Naive thymus-derived CD4-positive, alpha-beta T cell (primary cell): ENCODE measurements at places on chromosomes 11 and 22. TPM values are rescaled to one million over a fixed set of nuclear protein-coding genes. Genes with fewer than 3 reads are reported as not detected.
A peak's percentile ranks its signal among the peaks of the same experiment; 100 is the strongest.

GRCh38 chr22:43467216-43467940 is 55.6 kb downstream of the MPPED1 start:
- no peak overlapping the region for H3K4me3 ChIP-seq
- no peaks in the 10 kb centered on the region for H3K36me3 ChIP-seq
- no peaks in the 10 kb centered on the region for H3K27me3 ChIP-seq
- H3K27ac ChIP-seq, result no peak overlapping the region
- H3K4me1 ChIP-seq, result no peaks in the 10 kb centered on the region

DNA sequence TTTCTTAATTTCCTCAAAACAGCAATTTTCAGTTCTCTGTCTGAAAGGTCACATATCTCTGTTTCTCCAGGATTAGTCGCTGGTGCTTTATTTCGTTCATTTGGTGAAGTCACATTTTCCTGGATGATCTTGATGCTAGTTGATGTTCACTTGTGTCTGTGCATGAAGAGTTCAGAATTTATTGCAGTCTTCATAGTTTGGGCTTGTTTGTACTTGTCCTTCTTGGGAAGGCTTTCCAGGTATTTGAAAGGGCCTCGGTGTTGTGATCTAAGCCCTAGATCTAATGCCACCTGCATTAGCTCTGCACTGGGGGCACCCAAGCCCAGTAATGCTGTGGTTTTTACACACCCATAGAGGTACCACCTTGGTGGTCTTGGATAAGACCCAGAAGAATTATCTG is 228.9 kb downstream of the GUCY1A2 start:
- no peak overlapping the region for H3K27ac ChIP-seq
- H3K36me3 ChIP-seq, result no peaks in the 10 kb centered on the region
- no peaks in the 10 kb centered on the region for H3K27me3 ChIP-seq
- no peak for DNase-seq

DNA sequence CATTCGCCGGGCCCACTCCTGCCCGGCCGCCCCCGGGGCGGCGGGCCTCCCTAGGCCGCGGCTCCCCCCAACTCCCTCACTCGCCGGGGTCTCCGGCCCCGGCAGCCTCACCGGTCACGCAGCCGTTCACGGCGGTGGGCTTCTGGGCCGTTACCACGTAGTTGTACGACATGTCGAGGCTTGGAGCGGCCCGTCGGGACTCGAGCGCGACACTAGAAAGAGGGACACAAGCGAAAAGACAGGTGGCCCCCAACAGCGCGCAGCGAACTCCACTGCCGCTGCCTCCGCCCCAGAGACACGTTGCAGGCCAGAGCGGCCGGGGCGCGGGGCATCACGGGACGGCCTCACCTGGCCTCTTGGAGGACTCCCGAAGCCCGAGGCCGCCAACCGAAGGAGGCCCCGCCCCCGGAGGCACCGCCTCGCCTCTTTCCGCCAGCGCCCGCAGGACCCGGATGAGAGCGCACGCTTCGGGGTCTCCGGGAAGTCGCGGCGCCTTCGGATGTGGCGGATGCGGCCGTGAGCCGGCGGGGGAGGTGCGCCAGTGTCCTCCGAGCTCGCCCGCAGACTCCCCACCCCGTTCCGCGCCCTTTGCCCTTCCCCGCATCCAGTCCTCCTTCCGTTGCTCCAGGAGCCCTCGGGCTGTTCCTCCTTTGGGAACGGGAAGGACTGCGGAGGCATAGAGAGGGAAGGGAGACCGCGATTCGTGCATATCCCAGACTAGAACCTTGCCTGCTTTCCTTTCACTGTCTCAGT is at the start of the genes DDB1 and TKFC:
Gene DDB1, minus strand, starts transcription at position 309 of the 753 bp plus-strand sequence. Its CDS starts 137 bp downstream, at position 172.
Gene TKFC, plus strand, starts transcription at position 432 of the 753 bp plus-strand sequence. CDS start 1,501 bp downstream, outside the sequence.
- H3K27me3 ChIP-seq, result no peaks in the 10 kb centered on the region
- peak within 1 kb of the TSS; percentile 99 for H3K27ac ChIP-seq
- H3K4me3 ChIP-seq, result peak within 1 kb of the TSS; percentile 84

GRCh38 chr11:114598461-114598860 is 2.9 kb upstream of the NXPE4 start:
- H3K4me3 ChIP-seq, result no peak overlapping the region
- H3K27ac ChIP-seq, result no peak overlapping the region
- H3K4me1 ChIP-seq, result no peaks in the 10 kb centered on the region
- H3K27me3 ChIP-seq, result no peaks in the 10 kb centered on the region
- no peak for DNase-seq

- H3K4me1 ChIP-seq, result no peaks in the 10 kb centered on the region
- H3K27ac ChIP-seq, result no peak overlapping the region
- DNase-seq, result no peak
- no peaks in the 10 kb centered on the region for H3K36me3 ChIP-seq
These were observed 171.9 kb downstream of the BUD13 start for GRCh38 chr11:116600930-116601329.

DNA sequence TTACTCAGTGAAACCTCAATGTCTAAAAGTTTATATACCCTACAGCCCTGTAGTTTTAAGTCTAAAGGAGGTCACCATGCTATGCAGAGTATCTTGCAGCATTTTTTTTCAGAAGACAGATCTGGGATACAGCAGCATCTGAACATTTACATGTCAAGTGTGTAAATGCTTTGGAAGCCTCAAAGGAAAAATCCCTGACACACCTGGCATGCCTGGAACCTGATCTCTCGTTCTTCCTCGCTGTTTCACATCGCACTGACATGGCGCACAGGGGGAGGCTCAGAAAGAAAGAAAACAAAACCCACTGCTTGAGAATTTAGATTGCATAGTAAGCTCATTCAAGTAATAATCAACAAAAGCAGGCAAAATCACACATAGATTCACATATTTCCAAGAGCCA is 31.0 kb downstream of the PAX6 start:
- no peaks in the 10 kb centered on the region for H3K4me1 ChIP-seq
- no peak for DNase-seq
- no peak overlapping the region for H3K27ac ChIP-seq
- H3K27me3 ChIP-seq, result no peaks in the 10 kb centered on the region
- H3K4me3 ChIP-seq, result no peak overlapping the region

DNA sequence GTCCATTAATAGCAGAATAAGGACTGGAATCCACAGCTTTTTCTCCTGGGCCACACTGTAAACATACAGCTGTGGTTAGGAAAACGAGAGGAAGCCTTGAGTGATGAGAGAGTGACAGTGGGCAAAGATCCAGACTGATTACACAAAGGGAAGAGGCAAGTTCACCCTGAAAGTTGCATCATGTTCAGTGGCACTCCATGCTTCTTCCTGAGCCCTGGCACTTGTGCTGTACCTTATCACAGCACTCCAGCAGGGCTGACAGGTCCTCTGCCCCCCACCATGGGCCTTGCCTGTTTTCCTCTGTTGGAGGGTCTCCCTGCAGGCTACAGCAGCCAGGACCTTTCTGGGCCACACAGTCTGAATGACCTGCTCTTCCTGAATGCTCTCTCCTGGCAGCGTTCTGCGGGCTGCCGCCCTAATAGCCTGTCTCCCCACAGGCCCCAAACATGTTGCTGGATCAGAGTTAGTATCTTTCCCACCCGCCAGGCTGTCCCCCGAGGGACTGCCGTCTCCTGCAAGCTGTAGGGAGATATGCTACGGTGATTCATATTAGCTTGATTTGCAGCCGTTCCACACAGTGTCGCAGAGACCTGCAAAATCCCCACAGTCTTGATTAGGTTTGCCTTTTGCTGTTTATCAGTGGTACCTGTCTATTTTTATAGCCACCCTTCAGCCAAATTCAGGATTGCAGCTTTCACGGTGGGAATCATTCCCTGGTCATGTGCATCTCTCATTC is 60.2 kb downstream of the NTM start:
- H3K4me3 ChIP-seq, result no peak overlapping the region
- H3K27ac ChIP-seq, result no peak overlapping the region
- H3K27me3 ChIP-seq, result no peaks in the 10 kb centered on the region

DNA sequence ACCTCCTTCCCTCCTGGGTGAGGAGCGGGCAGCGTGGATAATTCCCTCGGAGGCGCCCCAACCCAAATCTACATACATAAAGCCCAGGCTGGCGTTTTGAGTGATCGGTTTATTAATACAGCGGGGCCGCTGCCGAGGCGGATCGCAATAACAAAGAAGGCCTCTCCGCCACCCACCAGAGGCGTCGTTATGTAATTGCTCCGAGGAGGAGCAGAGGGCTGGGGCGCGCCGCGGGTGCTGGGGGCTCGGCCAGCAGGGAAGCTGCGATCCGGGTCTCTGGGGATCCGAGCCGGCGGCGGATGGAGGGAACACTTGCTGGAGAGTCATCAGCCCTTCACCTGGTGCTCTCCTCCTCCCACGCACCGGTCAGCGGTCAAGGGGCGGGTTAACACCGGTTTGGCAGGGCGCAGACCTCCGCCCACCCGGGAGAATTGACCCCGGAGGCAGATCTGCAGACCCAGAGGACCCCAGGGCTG is 6.4 kb upstream of the TP53I11 start:
- no peak for DNase-seq
- no peaks in the 10 kb centered on the region for H3K4me1 ChIP-seq
- H3K36me3 ChIP-seq, result no peaks in the 10 kb centered on the region
- no peak overlapping the region for H3K4me3 ChIP-seq
- no peak overlapping the region for H3K27ac ChIP-seq

- peak; percentile 44 for DNase-seq
- H3K36me3 ChIP-seq, result peaks cover 42% of the 10 kb centered on the region
- no peak overlapping the region for H3K4me3 ChIP-seq
These were observed 78.9 kb downstream of the FLI1 start for GRCh38 chr11:128772814-128773213.

- no peaks in the 10 kb centered on the region for H3K36me3 ChIP-seq
- H3K27me3 ChIP-seq, result no peaks in the 10 kb centered on the region
- H3K4me1 ChIP-seq, result no peaks in the 10 kb centered on the region
These were observed 35.2 kb downstream of the LRFN4 start for GRCh38 chr11:66891851-66892660.

DNA sequence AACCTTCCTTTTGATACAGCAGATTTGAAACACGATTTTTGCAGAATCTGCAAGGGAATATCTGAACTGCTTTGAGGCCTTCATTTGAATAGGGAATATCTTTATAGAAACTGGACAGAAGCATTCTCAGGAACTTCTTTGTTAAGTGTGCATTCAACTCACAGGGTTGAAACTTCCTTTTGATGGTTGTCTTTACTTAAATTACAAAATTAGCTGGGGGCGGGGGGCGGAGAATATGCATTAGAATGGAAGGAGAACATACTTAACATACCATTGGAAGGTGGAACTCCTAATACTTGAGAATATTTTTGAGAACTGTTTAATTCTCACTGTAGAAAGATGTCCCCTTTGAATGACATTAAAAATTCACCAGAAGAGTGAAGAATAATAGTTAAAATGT is 104.4 kb downstream of the TRIM51G start:
- H3K27me3 ChIP-seq, result no peaks in the 10 kb centered on the region
- no peak overlapping the region for H3K27ac ChIP-seq
- H3K36me3 ChIP-seq, result no peaks in the 10 kb centered on the region
- no peaks in the 10 kb centered on the region for H3K4me1 ChIP-seq
- no peak for DNase-seq
- H3K4me3 ChIP-seq, result no peak overlapping the region

- no peak overlapping the region for H3K4me3 ChIP-seq
- DNase-seq, result no peak
- no peaks in the 10 kb centered on the region for H3K4me1 ChIP-seq
- no peak overlapping the region for H3K27ac ChIP-seq
These were observed 122.3 kb downstream of the GRIK4 start for GRCh38 chr11:120633616-120634393.

DNA sequence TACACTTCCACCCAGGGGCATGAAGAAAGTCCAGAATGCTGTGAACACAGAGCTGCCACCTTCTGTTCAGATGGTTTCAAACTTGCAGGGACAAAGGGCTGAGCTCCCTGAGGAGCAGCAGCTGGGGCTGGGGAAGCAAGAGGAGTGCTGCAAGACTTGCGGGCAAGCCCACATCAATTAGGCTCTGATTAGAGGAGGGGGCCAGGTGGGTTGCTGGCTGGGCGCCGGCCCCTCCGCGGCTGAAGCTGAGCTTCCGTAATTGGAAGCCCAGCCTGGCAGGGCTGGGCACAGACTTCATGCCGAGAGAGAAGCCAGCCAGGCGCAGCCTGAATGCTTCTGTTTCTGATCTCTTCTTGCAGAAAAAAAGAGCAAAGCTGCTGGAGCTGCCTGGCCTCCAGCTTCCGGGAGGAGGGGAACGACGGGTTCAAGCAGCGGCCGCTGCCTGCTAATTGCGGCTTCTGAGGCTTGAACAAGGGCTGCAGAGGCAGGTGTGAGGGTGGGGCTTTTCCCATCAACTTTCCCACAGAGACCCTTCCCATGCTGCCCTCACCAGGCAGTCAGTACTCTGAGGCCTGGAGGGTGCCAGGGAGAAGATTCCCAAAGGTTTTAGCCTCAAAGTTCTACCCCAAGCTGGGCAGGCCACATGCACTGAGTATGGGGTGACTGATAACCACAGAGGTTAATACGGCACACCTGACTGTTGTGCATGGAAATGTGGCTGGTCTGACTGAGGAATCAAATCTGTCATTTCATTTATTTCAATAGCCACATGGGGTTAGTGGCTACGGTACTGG is 91.1 kb upstream of the LMO1 start:
- no peaks in the 10 kb centered on the region for H3K36me3 ChIP-seq
- DNase-seq, result no peak
- H3K27me3 ChIP-seq, result no peaks in the 10 kb centered on the region
- no peaks in the 10 kb centered on the region for H3K4me1 ChIP-seq
- no peak overlapping the region for H3K27ac ChIP-seq

DNA sequence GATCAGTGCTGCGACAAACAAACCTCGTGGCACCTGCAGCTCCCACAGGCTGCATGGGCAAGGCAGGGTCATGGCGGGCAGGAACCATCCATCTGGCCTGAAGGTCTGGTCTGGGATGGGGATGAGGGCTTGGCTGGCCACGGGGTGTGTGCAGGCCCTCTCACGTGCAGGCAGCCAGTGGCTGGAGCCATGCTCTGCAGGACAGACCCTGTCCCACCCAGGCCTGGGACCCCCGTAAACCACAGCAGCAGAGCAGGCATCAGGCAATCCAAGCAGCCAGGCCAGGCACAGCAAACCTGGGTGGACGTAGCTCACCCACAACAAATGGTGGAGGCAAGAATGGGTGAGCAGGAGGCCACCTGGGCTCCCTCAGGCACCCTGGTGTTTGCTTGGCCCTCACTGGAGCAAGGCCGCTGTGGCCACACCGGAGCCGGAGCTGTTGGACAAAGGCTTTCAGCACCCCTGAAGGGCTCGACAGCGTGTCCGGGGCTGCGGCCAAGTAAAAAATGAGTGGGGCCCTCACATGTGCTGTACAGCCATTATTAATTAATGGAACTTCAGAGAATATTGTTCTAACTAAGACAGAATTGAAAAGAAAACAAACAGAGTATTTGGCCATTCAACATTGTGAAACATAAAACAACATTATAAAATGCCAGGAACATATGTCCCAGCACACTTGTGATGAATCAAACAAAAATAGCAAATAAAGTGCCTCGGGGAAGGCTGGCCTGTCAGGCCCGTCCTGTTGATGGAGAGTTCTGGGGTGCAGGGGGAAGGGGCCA is 24.0 kb upstream of the GNB1L start:
- peaks cover 18% of the 10 kb centered on the region for H3K4me1 ChIP-seq
- no peak for DNase-seq
- H3K36me3 ChIP-seq, result no peaks in the 10 kb centered on the region
- H3K27me3 ChIP-seq, result no peaks in the 10 kb centered on the region
- no peak overlapping the region for H3K4me3 ChIP-seq
- no peak overlapping the region for H3K27ac ChIP-seq

The SCO2 gene
- 9.4 TPM for polyA plus RNA-seq

The CECR2 gene
- not detected for polyA plus RNA-seq

The ISX gene
- not detected for polyA plus RNA-seq

The DDB1 gene
- polyA plus RNA-seq, result 113 TPM

The PPARA gene
- polyA plus RNA-seq, result 5.1 TPM

The TMA7B gene
- 3.3 TPM for polyA plus RNA-seq
